Immature natural killer cell (primary cell): ENCODE measurements at places on chromosomes 1 and 21. TPM values are rescaled to one million over a fixed set of nuclear protein-coding genes. Genes with fewer than 3 reads are reported as not detected.
A peak's percentile ranks its signal among the peaks of the same experiment; 100 is the strongest.

Gene KRTAP7-1
- polyA plus RNA-seq: not detected

Gene CFHR3
- not detected for polyA plus RNA-seq

- H3K27me3 ChIP-seq: no peaks in the 10 kb centered on the region
- peaks cover 12% of the 10 kb centered on the region for H3K4me1 ChIP-seq
These were observed 13.6 kb downstream of the INAVA start for GRCh38 chr1:200908191-200908868.

DNA sequence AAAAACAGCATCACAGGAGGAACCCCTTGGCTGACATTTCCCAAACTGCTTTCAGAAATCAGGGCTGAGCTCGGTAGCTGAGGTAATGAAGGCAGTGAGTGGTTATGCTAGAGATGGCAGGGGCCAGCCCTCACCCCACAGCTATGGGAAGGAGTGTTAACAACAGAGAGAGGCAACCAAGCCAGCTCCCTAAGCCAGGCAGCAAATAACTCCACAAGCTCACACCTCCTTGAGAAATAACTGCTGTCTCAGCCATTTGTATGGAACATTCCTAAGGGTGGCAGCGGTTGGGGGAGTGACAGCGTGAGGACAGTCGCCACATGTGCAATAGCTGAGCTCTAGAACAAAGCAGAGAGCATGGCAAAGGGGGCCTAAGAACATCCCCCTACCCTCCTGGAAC is 42.6 kb downstream of the LMX1A start:
- no peaks in the 10 kb centered on the region for H3K4me1 ChIP-seq
- no peak overlapping the region for H3K27ac ChIP-seq
- DNase-seq: no peak
- no peaks in the 10 kb centered on the region for H3K36me3 ChIP-seq
- no peaks in the 10 kb centered on the region for H3K27me3 ChIP-seq

Gene USH2A
- polyA plus RNA-seq: not detected

- no peak overlapping the region for H3K27ac ChIP-seq
- DNase-seq: no peak
- H3K4me1 ChIP-seq: no peaks in the 10 kb centered on the region
- no peak overlapping the region for H3K4me3 ChIP-seq
- H3K36me3 ChIP-seq: no peaks in the 10 kb centered on the region
These were observed 32.9 kb downstream of the FCRL5 start for GRCh38 chr1:157519451-157519850.

DNA sequence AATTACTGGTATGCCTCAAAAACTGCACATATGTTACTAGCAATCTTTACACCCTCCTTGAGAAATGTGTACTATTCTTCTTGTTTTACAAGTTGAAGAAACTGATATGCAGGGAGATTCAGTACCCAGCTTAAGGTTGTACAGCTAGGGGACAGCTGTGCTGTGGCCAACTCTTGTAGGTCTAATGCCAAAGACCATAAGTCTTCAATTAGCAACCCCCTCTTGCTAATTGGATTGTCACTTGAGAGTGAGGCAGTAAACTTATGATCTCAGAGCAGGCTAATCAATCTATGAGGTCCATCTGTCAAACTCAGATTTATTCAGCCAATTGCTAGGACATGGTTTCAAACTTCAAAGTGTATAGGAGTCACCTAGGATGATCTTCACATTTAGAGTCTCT is 492.0 kb upstream of the USP24 start:
- DNase-seq: no peak
- no peaks in the 10 kb centered on the region for H3K4me1 ChIP-seq
- H3K4me3 ChIP-seq: no peak overlapping the region
- peaks cover 4% of the 10 kb centered on the region for H3K27me3 ChIP-seq
- no peaks in the 10 kb centered on the region for H3K36me3 ChIP-seq
- H3K27ac ChIP-seq: no peak overlapping the region

GRCh38 chr21:30329203-30329875 is 8.2 kb downstream of the KRTAP27-1 start:
- no peak for DNase-seq
- no peak overlapping the region for H3K4me3 ChIP-seq
- H3K36me3 ChIP-seq: no peaks in the 10 kb centered on the region
- no peak overlapping the region for H3K27ac ChIP-seq

Gene WDR77
- polyA plus RNA-seq: 37.9 TPM

DNA sequence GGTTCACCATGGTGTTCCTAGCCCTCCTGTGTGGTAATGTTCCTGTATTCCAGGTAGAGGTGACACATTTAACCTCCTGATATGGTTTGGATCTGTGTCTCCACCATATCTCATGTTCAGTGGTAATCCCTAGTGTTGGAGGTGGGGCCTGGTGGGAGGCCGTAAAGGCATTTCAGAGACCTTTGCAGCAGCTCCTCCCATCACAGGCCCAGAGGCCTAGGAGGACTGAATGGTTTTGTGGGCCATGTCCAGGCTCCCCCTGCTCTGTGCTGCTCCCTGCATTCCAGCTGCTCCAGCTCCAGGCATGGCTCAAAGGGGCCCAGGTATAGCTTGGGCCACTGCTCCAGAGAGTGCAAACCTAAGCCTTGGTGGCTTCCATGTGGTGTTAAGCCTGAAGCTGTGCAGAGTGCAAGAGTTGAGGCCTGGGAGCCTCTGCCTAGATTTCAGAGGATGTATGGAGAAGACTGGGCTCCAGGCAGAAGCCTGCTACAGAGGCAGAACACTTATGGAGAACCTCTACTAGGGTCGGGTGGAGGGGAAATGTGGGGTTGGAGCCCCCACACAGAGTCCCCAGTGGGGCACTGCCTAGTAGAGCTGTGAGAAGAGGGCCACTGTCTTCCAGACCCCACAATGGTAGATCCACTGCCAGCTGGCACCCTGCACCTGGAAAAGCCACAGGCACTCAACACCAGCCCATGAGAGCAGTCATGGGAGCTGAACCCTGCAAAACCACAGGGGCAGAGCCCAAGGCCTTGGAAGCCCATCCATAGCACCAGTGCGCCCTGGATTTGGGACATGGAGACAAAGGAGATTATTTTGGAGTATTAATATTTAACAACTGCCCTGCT is 10.0 kb downstream of the SELENBP1 start:
- H3K27ac ChIP-seq: no peak overlapping the region
- H3K36me3 ChIP-seq: no peaks in the 10 kb centered on the region
- H3K27me3 ChIP-seq: peaks cover 2% of the 10 kb centered on the region
- no peaks in the 10 kb centered on the region for H3K4me1 ChIP-seq
- no peak for DNase-seq

GRCh38 chr1:202852163-202852904 is 36.6 kb downstream of the RABIF start:
- peak; percentile 14 for DNase-seq
- H3K4me1 ChIP-seq: no peaks in the 10 kb centered on the region
- H3K27me3 ChIP-seq: no peaks in the 10 kb centered on the region
- H3K36me3 ChIP-seq: no peaks in the 10 kb centered on the region
- H3K27ac ChIP-seq: no peak overlapping the region

- H3K36me3 ChIP-seq: peaks cover 17% of the 10 kb centered on the region
- H3K27me3 ChIP-seq: no peaks in the 10 kb centered on the region
- no peaks in the 10 kb centered on the region for H3K4me1 ChIP-seq
- no peak for DNase-seq
These were observed 82.7 kb upstream of the TENT5C start for GRCh38 chr1:117523111-117523510.

DNA sequence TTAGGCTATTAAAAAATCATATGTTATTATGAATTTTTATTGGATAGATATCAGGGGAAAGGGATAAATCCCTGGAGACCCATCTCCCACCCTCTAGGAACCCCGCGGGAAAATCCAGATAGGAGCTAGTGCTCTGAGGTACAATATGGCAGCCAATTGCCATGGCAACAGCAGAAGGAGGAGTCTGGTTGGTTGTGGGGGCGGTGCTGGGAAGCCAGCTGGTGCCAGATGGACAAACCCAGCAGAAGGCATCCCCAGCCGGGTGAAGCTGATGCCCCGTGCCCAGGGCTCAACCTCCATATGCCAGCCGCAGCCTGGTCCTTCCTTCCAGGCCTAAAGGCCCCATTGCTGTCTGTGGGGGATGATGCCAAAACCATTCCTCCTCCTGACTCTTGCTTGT is 38.3 kb downstream of the RHBG start:
- DNase-seq: no peak
- H3K36me3 ChIP-seq: peaks cover 3% of the 10 kb centered on the region
- H3K27ac ChIP-seq: no peak overlapping the region
- H3K4me1 ChIP-seq: no peaks in the 10 kb centered on the region
- peaks cover 11% of the 10 kb centered on the region for H3K27me3 ChIP-seq

Gene PRMT6
- polyA plus RNA-seq: 20.7 TPM

DNA sequence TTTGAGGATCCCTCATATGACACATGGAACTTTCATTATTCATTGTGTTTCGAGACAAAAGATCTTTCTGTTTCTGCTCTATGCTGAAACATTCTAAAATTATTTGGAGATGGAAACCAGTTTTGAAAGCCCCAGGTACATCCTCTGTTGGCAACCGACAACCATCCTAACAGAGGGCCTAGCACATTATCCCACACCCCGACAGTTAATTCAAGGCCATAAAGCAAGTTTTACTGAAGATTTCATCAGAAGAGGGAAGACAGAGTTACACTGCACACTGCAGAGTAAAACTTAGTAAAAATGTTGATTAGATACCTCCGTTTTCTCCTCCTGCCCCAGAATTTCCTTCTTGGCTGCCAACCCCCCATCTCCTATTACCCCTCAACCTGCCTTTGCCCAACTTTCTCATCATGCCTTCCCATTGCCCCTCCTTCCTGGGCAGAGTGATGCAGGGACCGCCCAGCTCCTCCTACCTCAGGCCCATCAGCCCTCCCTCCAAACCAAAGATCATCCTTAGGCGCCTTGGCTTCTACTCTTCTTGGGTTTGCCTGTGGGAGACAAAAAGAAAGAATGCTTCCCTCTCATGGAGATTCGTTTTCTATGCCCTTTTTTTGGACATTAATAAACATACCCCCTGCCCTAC is 52.9 kb upstream of the CITED4 start:
- no peaks in the 10 kb centered on the region for H3K4me1 ChIP-seq
- no peak overlapping the region for H3K27ac ChIP-seq
- DNase-seq: no peak
- no peak overlapping the region for H3K4me3 ChIP-seq

DNA sequence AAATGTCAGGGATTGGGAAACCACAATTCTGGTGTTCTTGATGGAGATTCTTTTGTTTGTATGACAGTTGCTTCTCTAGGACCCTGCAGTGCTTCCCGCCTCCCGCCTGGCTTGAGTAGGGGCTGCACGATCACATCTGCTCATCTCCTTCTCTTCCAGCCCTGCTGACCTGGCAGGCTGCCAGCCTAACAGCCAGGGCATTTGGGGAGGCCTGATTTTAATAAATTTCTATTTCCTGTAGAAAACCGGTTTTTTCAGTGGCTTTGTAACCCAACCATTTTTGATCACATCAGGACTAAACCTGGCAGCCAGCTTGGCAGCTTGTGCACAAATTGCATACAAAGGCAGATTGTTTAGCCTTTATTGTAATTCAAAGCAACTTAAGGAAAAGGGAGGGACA is 78.9 kb downstream of the UBE2U start:
- H3K27ac ChIP-seq: no peak overlapping the region
- no peaks in the 10 kb centered on the region for H3K36me3 ChIP-seq
- H3K27me3 ChIP-seq: peaks cover 7% of the 10 kb centered on the region
- no peaks in the 10 kb centered on the region for H3K4me1 ChIP-seq
- DNase-seq: no peak
- no peak overlapping the region for H3K4me3 ChIP-seq
